DMS79 (cell line): ENCODE measurements at places on chromosomes 4 and X.

GRCh38 chr4:74125029-74125428 is 26.0 kb upstream of the CXCL2 start:
- no peak for DNase-seq

GRCh38 chr4:66178906-66179305 is 508.6 kb upstream of the EPHA5 start:
- no peak for DNase-seq

DNA sequence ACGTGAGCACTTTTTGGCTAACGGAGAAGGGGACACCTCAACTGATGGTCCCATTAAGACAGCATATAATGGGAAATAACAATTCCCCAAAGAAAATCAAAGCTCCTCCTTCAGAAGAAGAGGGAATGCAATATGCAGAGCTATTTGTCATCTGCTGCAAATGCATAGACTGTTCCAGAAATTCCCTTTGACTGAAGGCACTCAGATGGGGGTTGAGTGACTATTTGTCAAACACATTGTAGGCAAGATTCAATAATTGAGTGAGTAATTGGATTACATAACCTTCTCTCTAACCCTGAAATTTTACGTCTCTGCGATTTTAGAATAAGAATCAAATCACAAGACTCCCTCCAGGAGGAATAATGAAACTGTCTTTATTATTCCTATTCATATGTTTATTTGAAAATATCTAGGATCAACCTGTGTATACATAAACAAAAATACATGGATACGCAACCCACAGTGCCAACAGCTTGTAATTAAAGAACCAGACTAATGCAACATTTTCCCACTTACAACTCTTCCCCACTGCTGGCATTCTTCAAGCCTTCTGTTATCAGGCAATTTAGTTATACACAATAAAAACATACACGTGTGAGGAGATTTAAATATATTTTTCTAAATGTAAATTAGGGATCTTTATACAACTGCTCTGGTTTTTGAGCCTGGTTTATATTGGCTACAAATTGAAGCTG is 256.6 kb downstream of the GBA3 start:
- DNase-seq, result no peak

- DNase-seq, result no peak
These were observed 135.3 kb downstream of the ZNF518B start for GRCh38 chr4:10321931-10322330.

DNA sequence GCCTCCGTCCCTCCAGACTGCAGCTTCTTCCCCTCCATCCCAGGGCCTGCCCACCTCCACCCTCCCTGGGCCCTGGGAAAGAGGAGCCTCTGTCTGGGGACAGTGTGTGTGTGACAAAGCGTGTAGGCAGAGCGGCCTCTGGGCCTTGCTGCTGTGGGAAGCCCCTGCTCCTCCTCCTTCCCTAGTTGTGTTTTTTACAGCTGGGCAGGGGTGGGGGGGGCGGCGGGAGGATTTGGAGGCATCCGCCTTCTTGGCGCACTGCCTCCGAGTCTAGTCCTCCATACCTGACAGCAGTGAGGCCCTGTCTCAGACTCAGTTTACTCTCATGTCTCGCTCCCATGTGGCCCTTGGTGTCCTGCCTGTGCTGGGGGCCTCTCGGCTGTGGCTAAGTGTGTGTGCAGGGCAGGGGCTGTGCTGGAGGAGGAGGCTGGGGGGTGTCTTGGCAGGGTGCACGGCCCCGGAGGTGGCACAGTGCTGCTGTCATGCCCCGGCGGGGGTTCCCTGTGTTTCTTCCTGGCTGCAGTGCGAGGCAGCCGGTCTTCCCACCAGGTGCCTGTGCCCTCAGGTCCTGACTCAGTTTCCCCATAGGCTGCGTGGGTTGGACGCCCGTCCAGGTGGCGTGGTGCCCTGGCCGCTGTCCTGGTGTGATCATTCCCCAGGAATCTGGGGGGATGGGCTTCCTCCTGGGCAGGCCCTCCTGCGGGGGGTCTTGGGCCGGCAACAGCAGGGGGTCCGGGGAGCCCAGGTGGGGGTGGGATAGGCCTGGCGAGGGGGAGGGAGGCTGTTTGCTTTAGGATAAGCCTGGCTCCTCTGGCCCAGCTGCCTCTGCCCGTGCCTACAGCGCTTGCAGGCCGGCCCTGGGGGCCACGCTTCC is 7.0 kb downstream of the FGFRL1 start:
- no peak for DNase-seq

DNA sequence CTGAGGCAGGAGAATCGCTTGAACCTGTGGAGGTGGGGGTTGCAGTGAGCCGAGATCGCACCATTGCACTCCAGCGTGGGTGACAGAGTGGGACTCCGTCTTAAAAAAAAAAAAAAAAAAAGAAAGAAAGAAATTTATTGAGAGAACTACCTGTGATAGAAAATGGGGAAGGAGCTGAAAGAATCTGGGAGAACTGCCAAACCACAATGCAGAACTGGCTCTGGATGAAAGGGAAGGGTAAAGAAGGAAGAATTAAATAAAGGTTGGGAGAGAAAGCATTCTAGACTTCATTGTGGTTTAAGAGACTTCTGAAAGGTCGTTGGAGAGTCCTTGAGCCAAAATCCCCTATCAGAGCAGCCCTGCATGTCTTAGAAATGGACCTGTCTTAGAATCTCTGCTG is 567.9 kb upstream of the HTR2C start:
- DNase-seq, result no peak

- DNase-seq, result no peak
These were observed 23.7 kb upstream of the CPLX1 start for GRCh38 chr4:849478-850175.

DNA sequence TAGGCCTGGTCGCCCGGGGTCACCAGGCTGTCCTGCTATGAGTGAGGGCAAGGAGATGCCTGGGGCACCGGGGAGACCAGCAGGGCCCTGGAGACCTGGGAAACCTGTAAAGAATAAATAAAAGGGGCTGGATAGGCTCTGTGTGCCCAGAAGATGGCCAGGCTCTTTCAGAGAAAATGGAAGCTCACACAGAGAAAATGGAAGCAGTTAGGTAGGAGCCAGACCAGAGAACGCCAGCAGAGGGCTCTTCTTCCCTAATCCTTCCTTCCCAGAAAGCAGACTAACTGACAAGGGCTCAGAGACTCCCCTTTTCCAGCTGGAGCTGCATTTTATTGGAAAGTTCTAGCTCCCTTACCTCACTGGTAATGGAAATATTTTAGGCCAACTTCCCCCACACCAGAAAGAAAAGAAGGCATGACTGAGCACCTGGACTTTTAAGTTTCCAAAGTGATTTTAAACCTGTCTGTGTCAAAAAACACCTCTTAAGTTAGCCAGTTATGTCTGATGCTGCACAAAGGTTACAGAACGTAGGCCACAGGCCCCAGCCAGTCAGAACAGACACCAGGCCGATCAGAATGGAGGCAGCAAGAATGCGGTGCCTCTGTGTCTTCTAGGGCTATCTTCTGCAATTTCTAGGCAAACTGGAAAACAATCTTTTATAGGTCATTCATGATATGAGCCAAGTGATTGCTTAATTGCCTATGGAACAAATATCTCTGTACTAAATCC is 74.0 kb downstream of the ATG4A start:
- no peak for DNase-seq
